GM06990 (cell line): ENCODE measurements at places on chromosomes 1 and 21.

DNA sequence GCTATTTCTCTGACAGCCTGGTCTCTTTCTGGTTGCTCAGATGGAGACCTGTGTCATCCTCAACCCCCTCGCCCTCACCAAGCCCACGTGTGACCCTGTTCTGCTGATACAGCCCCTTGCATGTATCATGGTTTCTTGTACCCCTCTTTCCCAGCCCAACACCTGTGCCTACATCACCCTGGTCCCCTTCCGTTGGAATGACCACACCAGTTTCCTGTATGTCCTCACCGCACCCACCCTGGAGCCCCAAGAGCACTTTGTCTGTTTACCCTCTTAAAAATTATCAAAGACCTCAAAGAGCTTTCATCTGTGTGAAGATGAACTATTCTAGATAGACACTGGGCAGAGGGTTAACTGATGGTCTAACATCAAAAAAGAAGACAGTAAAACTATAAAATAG, 179.5 kb downstream of the GALNT2 start:
- no peak for DNase-seq

DNA sequence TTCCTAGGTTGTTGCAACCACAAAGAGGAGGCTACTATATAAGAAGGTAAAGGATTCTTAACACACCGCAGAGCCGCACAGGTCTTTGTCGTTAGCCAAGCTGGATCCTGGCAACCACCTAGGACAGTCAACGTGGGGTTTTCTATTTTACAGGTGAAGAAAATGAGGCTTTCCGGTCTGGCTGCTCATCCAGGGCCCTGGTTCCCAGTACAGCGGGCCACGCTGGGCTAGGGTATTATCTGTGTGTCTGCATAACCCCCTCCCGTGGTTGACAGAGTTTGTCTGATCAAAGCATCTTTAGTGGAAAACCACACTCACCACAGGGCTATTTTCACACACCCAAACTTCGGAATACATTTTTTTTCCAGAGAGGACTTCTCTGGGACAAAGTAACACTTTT, 39.0 kb upstream of the PDE9A start:
- no peak for DNase-seq

GRCh38 chr1:159222075-159222865, 17.6 kb downstream of the ACKR1 start:
- no peak for DNase-seq

GRCh38 chr1:57599236-57599994, 175.6 kb upstream of the DAB1 start:
- no peak for DNase-seq

DNA sequence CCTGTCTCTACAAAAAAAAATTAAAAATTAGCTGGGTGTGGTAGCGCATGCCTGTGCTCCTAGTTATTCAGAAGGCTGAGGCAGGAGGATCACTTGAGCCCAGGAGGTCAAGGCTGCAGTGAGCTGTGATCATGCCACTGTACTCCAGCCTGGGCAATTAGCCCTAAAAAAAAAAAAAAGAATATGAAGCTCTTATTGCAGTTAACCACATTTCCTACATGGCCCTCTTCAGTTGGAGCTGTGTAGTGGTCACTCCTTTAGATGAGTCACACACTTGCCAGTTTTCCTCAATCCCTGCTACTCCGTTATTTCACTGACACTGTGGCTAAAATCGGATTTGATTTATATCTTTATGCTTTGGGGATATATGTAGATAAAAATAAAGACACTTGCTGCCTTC, 11.8 kb downstream of the NFYC start:
- no peak for DNase-seq

- no peak for DNase-seq
These were observed 30.9 kb downstream of the SNAP47 start for GRCh38 chr1:227766015-227766634.

DNA sequence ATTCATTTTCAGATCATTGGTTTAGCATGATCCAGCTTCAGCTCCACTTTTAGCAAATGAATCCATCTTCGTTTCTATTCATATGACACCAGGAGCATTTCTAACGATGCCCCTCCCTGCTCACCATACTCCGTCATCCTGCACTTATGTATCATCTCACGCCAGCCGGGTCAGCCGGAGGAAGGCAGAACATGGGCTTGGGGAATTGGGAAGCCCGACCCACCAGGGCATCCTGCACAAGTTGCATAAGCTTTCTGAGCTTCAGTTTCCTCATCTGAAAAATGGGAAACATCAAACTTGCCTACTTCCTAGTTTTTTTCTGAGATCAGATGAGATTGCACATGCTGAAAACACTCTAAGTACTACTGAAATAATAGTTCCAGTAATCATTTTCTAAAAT, 194.7 kb downstream of the AK5 start:
- DNase-seq: no peak

DNA sequence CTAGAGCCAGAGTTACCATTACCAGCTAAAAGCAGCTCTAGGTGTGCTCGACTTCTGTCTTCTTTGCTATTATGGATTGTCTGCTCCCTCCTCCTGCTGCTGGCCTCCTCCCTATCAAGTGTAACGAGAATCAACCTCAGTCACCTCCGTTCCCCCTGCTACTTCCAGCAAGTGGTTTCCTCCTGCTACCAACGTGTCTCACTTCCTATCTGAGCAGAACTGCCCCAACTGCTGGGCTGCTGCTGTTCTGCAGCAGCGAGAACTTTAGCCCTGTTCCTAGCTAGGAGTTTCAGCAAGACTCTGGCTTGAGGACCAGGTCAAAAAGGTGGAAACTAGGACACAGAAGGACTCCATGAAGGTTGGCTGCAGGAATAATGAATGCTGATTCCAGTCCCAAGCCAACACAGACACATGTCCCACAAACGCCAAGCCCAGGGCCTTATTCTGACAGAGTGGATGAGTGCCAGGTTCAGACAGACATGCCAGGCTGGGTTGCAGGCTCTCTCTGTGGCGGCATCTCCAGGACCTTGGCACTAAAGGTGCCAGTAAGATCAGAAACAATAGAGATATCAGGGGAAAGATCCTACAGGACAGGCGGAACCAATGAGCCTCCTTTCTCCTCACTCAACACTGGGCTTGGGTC, 46.9 kb downstream of the CD34 start:
- no peak for DNase-seq

DNA sequence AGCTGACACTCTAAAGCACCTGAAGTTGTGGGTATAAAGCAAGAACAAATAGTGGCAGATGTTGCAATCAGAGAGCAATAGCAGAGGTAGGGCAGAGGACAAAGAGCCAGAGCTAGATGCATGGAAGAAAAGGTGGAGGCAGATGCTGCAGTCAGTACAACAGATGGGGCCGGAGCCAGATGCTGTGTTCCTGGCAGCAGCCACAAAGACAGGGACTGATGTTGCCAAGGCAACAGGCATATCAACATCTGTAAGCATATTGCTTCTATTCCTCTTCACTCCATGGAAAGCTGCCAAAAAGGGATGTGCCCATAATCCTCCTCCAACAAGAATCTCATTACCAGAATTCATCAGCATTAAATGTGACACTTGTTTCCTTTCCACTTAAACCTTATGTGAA, 108.0 kb downstream of the TNNI3K start:
- DNase-seq: no peak

GRCh38 chr21:27885296-27885711, 918.4 kb upstream of the ADAMTS5 start:
- no peak for DNase-seq

DNA sequence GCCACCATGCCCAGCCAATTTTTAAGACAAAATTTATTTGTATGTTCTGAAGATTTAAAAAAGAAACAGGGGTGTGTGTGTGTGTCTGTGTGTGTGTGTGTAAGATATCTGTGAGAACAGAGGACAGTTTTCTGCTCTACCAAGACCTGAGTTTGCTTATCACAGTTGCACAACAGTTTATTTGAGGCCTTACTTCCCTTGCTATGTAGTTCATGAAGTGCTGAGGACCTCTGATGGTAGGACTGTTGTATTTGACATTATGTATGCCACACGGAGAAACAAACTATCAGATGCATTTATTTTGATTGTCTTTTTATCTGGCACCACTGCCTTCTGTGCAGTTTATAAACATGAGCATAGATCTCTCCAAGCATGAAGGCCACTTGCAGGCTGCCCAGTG, 355.2 kb downstream of the PBX1 start:
- no peak for DNase-seq

GRCh38 chr1:42675467-42675866, 6.8 kb upstream of the YBX1 start:
- no peak for DNase-seq

DNA sequence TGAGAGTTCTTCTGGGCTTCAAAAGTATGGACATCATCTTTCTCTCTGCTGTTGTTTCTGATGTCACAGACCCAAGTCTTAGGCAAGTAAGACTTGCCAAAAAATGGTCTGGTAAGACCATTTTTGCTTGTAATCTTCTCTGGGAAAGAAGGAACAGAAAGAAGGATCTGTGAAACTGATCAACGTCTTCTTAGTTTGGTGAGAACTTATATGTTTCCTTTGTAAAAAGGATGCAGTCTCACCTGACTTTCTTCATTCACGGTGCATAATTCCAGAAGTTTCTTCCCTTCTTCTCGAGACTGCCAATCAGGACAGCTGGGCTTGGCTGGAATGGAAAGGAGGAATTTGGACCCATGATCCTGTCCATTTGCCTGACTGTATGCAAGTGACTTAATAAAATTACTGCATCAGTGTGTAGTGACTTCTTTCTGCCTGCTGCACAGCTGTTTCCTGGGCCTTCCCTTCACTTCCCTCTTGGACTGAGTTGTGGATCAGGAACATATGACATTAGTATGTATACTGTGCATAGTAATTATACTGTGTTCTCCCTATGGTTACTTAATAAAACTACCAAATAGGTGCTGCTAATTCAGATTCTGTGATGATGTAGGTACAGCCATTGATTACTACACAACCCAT, 7.6 kb upstream of the DENND1B start:
- no peak for DNase-seq

DNA sequence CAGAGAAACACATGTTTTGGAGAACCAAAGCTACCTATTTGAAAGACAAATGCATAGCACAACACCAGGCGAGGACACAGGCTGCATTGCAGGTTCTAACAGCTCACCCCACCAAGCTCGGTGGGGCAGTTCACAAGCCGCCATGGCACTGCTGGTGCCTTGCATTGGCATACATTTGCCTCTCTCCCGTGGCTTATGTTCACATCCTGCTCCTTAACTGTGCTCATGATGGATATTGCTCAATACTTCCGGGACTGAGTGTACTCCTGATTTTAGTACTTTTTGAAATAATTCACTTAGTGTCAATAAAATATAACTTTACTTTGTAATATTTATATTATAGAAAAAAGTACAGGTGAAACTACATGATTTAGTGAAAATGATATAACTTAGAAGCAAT, 1187.4 kb upstream of the NCAM2 start:
- DNase-seq: no peak

DNA sequence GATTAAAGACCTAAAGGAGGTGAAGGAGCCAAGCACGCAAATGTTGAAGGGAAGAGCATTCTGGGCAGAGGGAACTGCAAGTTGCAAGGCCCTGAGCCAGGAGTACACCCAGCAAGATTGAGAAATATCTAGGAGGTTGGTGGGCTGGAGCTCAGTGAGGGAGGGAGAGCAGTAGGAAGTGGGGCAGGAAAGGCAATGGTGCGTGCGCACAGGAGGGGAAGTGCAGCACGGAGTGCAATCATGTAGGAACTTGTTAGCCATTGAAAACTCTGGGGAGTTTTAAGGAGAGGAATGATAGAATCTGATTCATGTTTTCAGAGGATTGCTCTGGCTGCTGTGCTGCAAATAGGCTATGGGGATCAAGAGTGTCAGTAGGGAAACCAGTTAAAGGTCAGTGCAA, 13.2 kb upstream of the IGSF3 start:
- no peak for DNase-seq

GRCh38 chr1:205500240-205501233, 3.9 kb upstream of the CDK18 start:
- DNase-seq: no peak

GRCh38 chr21:35343046-35343819, 294.1 kb upstream of the RUNX1 start:
- DNase-seq: no peak

DNA sequence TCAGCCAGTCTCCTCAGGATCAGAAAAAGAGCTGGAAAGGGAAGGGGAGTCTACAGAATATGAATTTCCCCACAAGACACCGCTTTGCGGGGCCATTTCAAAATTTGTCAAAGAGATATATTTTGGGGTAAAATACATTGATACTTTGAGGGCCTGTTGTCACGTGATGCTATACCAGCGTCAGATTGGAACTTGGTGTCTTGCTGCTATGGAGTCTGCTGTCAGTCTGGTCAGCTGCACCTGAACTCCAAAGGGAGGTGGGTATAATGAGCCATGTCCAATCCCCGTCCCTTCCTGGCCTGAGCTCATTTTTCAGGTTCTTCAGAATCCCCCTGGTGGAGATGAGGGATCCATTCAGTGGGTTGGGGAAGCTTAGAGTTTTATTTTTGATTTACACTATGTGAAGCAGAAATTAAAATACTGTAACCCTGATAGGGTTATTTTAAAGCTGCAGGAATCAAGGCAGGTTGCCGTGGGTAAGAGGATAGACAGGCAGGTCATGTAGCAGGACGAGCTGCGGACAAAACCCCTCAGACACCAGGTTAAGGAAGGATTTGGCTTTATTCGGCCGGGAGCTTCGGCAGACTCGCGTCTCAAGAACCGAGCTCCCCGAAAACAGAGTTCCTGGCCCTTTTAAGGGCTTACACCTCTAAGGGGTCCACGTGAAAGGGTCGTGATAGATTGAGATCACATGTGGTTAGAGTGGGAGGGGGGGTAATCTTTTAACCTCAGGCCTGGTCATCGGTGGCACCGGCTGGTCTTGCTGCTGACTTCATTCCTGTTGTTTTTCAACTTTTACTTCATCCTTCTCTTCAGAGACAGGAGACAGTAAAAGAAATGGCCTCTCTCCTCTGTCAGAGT, 2.2 kb upstream of the POFUT2 start:
- DNase-seq: no peak

- no peak for DNase-seq
These were observed 57.2 kb downstream of the LEPR start for GRCh38 chr1:65477414-65478378.

DNA sequence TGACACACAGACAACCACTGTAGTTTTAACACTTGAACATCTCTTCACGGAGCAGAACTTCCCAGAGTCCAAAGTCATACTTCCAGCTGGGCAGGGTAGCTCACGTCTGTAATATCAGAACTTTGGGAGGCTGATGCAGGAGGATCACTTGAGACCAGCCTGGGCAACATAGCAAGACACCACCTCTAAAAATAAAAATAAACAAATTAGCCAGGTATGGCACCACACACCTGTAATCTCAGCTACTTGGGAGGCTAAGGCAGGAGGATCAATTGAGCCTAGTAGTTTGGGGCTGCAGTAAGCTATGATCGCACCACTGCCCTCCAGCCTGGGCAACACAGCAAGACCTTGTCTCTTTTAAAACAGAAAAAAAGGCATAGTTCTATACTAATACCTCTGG, 24.3 kb upstream of the EFHD2 start:
- no peak for DNase-seq

- no peak for DNase-seq
These were observed 16.9 kb upstream of the GLIS1 start for GRCh38 chr1:53755874-53756273.

DNA sequence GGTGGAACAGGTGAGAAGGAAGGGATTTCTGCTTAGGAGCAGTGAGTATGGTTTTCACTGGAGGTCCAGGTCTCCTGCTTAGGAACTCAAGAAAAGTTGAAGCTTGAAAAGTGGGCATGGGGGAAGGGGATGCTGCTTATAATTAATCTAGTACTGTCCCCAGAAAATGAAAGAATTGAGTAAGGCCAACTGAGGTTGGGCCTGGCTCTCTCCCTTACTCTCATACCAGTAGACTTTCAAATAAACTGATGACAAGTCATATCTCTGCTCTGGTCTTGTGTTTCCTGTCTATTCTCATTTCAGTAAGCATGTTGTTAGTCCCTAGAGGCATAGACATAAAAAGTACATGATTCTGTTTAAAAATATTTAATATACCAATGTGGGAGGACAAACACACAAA, 26.4 kb downstream of the CD48 start:
- no peak for DNase-seq
